ENCODE measurements at places on chromosomes 5 and 9. TPM values are rescaled to one million over a fixed set of nuclear protein-coding genes. Genes with fewer than 3 reads are reported as not detected.

PCDHA10 gene
- polyA plus RNA-seq, result 1.4 TPM

MYMK gene
- not detected for polyA plus RNA-seq

DNA sequence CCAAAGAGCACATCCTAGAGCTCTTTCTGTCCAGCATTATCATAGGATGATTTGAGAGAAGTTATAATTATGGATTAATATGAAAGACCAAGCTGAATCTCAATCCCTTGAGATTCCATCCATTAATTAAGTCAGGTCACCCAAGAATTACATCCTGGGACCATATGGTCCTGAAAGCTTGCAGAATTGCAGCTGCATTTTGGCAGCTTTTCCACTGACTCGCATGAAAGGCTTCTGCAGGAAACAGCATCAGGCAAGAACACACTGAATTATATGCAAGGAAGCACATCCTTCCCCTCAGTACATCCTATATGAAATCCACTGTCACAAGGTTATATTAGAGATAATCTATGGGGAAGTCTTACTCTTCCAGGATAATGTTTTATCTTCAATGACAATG is 109.1 kb upstream of the CTNND2 start:
- DNase-seq, result no peak

MEF2C gene
- 29.4 TPM for polyA plus RNA-seq

GRCh38 chr5:143004361-143005145 is 234.4 kb downstream of the ARHGAP26 start:
- DNase-seq, result peak; percentile 22

DNA sequence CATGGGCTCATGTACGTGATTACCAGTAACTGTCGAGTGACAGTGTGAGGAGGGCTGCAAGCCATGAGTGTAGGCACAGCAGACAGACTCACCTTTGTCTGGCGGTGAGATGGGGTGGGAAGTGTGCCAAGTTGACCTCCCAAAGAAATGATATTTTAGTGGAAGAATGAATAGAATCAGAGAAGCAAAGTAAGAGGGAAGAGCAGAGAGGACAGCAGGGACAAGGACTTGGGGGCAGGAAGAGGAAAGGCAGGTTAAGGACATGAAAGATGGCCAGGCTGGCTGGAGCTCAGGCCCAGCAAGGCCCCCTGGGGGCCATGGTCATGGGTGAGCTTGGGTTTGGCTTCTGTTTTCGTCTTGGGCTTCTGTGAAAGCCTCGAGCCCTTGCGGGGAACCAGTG is 20.2 kb downstream of the TGFBI start:
- DNase-seq, result no peak

- no peak for DNase-seq
These were observed 246.1 kb upstream of the MEF2C start for GRCh38 chr5:89128906-89129625.

MRPS30 gene
- polyA plus RNA-seq, result 49.5 TPM

CCDC187 gene
- 2.6 TPM for polyA plus RNA-seq

PCDHGA4 gene
- polyA plus RNA-seq, result 4.6 TPM

ITGA1 gene
- 49.2 TPM for polyA plus RNA-seq

- no peak for DNase-seq
These were observed 20.5 kb upstream of the PDCD1LG2 start for GRCh38 chr9:5489630-5490490.

CNTNAP3B gene
- 18.6 TPM for polyA plus RNA-seq

CCNJL gene
- 9.2 TPM for polyA plus RNA-seq

- no peak for DNase-seq
These were observed 816.0 kb upstream of the CDH9 start for GRCh38 chr5:27854243-27854852.

DNA sequence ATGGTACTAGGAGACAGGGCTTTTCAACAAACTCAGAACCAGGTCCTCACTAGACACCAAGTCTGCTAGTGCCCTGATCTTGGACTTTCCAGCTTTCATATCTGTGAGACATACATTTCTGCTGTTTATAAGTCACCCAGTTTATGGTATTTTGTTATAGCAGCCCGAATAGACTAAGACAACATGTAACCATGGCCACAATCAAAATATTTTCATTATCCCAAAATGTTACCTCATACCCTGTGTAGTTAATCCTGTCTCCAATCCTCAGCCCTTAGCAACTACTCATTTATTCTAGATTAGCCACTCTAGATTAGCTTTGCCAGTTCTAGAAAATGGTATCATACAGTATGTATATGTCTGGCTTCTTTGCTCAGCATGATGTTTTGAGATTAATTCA is 6.3 kb upstream of the ATG10 start:
- DNase-seq, result no peak

GRCh38 chr9:110083866-110084265 is 124.1 kb downstream of the C9orf152 start:
- no peak for DNase-seq

- no peak for DNase-seq
These were observed 9.7 kb upstream of the URM1 start for GRCh38 chr9:128361296-128361985.

GAPVD1 gene
- polyA plus RNA-seq, result 33.7 TPM

GRCh38 chr5:110651507-110651906 is 75.0 kb downstream of the TMEM232 start:
- no peak for DNase-seq

GRCh38 chr9:111691672-111692329 is 30.4 kb downstream of the GNG10 start:
- no peak for DNase-seq

- peak; percentile 11 for DNase-seq
These were observed 465.5 kb downstream of the DNAH5 start for GRCh38 chr5:13478831-13479465.

DNA sequence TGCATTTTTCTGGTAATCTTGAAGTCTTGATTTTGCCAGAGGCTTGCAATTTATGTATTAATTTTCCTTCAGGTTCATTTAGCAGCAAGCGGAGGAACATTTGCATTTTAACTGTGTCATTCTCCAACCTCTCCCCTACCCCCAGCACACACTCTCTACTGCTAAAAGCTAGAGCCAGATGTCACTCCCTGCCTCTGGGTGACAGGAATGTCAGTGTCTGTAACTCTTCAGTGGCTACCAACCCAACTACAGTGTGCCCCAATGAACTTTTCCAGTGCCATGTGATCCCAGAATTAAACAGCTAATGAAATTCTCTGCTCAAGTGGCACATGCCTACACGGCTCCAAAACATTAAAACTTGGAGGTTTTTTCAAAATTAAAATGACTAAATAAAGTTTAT is 260.3 kb downstream of the GOLPH3 start:
- no peak for DNase-seq

- no peak for DNase-seq
These were observed 468.5 kb downstream of the TAF11L14 start for GRCh38 chr5:18102733-18103132.

- no peak for DNase-seq
These were observed 686.7 kb downstream of the DTWD2 start for GRCh38 chr5:118301696-118302095.

DNA sequence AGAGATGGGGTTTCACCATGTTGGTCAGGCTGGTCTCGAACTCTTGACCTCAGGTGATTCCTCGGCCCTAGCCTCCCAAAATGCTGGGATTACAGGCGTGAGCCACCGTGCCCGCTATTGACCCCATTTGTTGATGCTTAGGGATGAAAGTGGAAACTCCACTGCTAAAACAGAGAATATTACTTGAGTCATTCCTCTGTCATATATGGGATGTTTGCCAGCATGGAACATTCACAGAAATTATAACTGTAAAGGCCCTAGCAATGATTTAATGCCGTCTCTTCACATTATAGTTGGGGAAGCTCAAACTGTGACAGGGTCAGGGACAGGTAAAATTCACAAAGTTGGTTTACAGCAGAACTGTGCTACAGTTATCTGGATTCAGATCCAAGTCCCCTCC is 94.5 kb downstream of the TMC1 start:
- no peak for DNase-seq

- no peak for DNase-seq
These were observed 738.5 kb downstream of the PTPRD start for GRCh38 chr9:9874270-9874669.

- DNase-seq, result no peak
These were observed 165.2 kb upstream of the NFIB start for GRCh38 chr9:14479163-14479560.
